ENCODE measurements at places on chromosomes 11 and 22.

GRCh38 chr22:20021196-20022181 is 579 bp downstream of the TANGO2 start:
- DNase-seq: peak; percentile 31

GRCh38 chr11:71266114-71266833 is 13.9 kb upstream of the SHANK2 start:
- DNase-seq: no peak

- no peak for DNase-seq
Measured at GRCh38 chr11:119797123-119797611, 68.2 kb upstream of the NECTIN1 start.

- DNase-seq: peak; percentile 36
Measured at GRCh38 chr11:126304457-126305075, 706 bp downstream of the DCPS start.

DNA sequence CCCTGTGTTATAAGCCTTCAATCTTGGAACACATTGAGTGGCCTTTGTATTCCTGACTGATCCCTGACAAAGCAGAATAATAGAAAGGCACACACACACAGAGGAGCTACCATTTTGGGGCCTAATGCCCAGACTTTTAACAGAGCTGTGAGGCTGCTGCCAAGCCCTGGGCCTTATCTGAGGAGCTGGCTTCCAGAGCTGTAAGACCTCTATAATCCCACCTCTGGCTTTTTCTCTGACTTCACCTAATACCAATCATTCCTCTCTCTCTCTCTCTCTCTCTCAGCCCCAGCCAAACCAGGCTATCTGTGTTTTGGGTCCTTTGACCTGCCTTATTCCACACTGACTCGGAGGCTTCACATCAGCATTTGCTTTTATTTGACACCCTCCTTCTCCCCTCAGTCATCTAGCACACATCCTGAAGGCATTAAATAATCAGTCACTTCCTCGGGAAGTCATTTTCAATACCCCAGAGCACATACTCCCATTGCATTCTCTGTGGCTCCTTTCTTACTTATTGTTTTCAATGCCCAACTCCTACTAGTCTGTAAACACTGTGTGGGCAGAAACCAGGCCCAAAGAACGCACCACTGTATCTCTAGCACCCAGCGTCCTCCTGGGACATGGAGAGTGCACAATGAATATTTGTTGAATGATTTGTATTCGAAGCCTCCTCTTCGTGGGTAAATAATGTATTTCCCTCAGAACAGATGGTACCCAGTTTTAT is 21.2 kb upstream of the TRIM44 start:
- no peak for DNase-seq

- DNase-seq: peak; percentile 31
Measured at GRCh38 chr22:32823024-32823730, 21.7 kb downstream of the TIMP3 start.

- no peak for DNase-seq
Measured at GRCh38 chr22:21702700-21703683, 32.6 kb downstream of the YPEL1 start.

GRCh38 chr11:70811483-70811882 is 413.2 kb downstream of the CTTN start:
- DNase-seq: no peak

- no peak for DNase-seq
Measured at GRCh38 chr11:134689886-134690285, 277.8 kb upstream of the B3GAT1 start.

DNA sequence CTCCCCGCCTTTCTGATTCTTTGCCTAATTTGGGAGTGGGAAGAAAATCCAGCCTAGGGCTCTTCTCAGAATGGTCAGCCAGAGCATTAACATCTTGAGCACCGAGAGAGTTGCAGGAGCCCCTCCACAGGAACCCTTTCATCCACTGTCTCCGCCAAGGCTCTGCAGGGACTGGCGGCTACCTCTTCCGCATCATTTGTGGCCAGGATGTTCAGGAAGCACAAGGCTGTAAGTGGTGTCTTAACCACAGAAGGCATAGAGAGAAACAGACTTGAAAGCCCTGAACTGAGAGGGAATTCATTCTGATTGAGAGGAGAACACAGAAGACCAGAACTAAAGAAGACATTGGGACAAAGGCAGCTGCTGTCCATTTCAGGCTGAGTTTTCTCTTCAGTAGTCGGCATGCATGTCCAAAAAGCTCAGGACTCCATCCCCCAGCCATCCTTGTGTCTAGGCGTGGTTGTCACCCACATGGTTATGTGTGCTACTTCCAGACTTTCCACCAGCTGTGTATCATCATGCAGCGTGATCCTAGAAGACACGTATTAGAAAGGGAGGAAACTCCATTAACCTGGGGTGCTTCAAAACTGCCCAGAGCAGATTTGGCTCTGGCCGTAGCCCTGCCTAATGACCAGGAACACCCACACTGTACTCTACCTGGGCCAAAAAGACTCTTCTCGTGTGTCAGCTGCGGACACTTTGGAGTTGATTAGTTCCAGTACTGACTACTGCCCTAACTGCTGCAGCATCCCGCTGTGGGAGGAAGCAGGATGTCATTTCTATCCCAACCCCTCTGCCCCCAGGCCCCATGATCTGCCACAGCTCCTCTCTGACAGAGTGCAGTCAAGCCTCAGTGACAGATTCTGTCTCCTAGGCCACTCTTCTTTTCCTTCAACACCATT is 725.1 kb downstream of the NTM start:
- no peak for DNase-seq

GRCh38 chr11:126112547-126112946 is 49.9 kb upstream of the CDON start:
- no peak for DNase-seq

- no peak for DNase-seq
Measured at GRCh38 chr11:61976813-61977475, 9.5 kb upstream of the FTH1 start.

- no peak for DNase-seq
Measured at GRCh38 chr11:16797776-16798175, 59.3 kb downstream of the C11orf58 start.

- DNase-seq: no peak
Measured at GRCh38 chr11:89490981-89491690, at the start of gene NOX4. NOX4 (minus strand) TSS chr11:89491375; CDS start chr11:89491246, 129 bp downstream.

DNA sequence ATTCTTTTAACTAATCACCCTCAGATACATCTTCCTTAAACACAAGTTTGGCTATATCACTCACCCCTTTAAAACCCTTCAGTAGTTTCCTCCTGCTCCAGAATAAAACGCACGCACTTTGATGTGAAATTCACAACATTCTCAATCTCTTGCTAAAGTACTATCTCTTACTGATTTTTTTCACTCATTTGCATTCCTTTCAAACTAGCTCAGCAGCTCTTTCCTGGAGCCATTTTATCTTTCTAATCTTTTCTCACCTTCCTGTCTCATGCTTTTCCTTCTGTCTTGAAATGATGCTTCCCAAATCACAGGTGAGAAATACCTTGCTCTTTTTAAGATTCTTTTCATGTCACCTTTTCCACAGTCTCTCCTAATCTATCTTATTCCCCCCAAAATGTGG is 1074.4 kb downstream of the DLG2 start:
- no peak for DNase-seq

DNA sequence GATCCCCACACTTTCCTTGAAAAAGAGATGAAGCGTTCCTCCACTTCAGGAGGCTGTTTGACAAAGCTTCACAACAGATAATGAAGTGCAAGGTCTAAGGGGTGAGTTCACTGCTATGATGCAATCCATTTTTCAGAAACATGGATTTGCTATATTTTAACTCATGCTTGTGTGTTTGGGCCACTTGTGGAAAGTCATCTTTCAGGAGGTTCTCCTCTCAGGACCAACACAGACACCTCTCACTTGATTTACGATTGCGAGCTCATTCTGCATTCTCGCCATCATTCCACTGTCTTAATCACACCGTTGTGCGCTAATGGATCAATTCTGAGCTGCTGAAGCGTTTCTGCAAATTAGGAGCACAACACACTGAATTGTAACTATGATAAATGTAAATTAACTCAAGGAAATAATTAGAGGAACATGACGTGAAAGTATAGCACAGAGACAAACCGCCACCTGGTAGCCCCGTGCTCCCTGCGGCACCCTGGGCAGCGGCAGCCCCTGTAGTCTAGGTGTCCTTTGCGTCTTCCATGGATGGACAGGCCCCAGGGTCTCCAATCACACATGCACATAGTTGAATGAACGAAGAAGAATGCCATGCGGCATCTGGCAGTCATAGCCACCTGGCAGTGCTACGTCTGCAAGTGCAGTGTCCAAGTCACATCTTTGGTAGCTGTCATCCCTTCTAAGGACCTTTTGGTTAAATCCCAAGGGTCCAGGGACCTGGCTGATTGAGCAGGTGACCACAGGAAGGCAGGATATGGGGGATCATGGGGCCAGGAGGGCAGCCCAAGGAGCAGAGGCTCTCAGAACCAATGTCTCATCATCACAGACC is 28.1 kb upstream of the RTL6 start:
- no peak for DNase-seq

DNA sequence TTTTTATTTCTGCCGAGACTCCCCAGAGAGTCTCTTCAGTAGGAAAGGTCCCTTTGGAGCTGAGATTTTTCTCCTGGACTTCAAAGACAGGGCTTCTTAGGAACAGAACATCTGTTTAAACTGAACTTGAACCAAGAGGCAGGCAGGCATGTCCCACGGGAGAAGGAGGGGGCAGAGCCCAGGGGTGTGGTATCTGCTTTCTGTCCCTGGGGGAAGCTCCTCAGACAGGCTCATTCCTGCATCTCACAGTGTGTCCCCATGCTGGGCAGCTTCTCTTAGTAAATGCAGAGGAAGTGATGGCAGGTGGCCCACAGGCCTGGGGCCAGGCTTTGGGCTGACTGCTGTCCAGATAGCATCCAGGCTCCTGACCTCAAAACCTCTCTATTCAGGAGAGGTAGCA is 47.3 kb downstream of the TSPAN18 start:
- DNase-seq: no peak

GRCh38 chr11:47442514-47442913 is 6.4 kb downstream of the RAPSN start:
- no peak for DNase-seq

GRCh38 chr11:128497061-128497775 is 90.1 kb downstream of the ETS1 start:
- no peak for DNase-seq

- DNase-seq: no peak
Measured at GRCh38 chr11:3169255-3170043, 4.3 kb upstream of the OSBPL5 start.

- DNase-seq: peak; percentile 25
Measured at GRCh38 chr11:79160791-79161403, 279.9 kb downstream of the TENM4 start.

DNA sequence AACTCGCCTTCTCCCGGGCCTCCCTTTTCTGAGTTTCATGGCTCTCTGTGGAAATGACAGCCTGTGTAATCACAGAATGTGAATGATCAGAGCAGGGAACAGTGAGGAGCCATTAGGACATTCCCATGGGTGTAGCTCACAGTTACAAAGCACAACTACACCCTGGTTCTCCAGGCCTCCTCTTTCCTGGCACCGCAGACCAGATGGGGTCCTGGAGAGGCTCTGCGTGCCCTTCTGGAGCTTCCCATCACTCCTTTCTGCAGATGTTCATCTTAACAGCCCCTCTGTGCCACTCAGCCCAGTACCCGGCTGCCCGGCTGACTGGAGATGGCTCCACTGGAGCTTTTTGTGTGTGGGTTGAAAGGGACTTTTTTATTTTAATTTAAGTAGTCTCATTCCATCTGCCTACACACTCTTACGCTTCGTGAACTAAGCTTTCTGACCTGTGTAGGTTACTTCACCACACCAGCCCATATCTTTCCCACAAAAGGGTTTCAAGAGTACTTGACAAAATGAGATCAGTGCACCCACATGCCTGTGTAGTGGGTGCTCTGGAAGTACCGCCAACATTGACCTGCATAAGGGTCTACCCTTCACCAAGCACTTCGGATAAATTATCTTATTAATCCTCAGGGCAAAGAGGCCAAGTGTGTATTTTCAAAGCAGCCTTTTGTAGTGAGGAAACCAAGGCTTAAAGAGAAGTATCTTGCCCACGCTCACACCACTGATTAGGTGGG is 29.8 kb downstream of the SREBF2 start:
- DNase-seq: no peak

Measured in NCI-H146 (cell line).